ENCODE measurements at places on chromosomes 6 and 20. TPM values are rescaled to one million over a fixed set of nuclear protein-coding genes. Genes with fewer than 3 reads are reported as not detected.

HTR1B gene
- total RNA-seq: 1.6 TPM

LPIN3 gene
- 3.7 TPM for total RNA-seq

PBOV1 gene
- not detected for total RNA-seq

FILIP1 gene
- 5.0 TPM for total RNA-seq

GSTA4 gene
- 13.2 TPM for total RNA-seq

GPR6 gene
- total RNA-seq: 0.37 TPM

FAM83C gene
- total RNA-seq: not detected

LY86 gene
- not detected for total RNA-seq

ME1 gene
- total RNA-seq: 3.9 TPM

PRL gene
- not detected for total RNA-seq

SLCO4A1 gene
- total RNA-seq: 18.2 TPM

EFCAB8 gene
- total RNA-seq: 0.20 TPM

TBXT gene
- 0.25 TPM for total RNA-seq

RIPOR2 gene
- 44.5 TPM for total RNA-seq

LY6G6D gene
- total RNA-seq: not detected

RAD21L1 gene
- total RNA-seq: 0.48 TPM

SEMG1 gene
- total RNA-seq: 4.5 TPM

MYBL2 gene
- 207 TPM for total RNA-seq

Data from H1 (cell line).